ENCODE measurements at places on chromosomes 5 and 9. TPM values are rescaled to one million over a fixed set of nuclear protein-coding genes. Genes with fewer than 3 reads are reported as not detected.

Gene FOXD4
- 0.19 TPM for total RNA-seq

Gene GLDC
- total RNA-seq, result 1.8 TPM

Gene OTP
- not detected for total RNA-seq

Gene TMEM171
- total RNA-seq, result not detected

- no peaks in the 10 kb centered on the region for H3K4me1 ChIP-seq
- H3K36me3 ChIP-seq, result no peaks in the 10 kb centered on the region
- no peak for DNase-seq
- H3K4me3 ChIP-seq, result no peak overlapping the region
Measured at GRCh38 chr5:23139338-23140171, 286.4 kb upstream of the CDH12 start.

- no peak for DNase-seq
- no peaks in the 10 kb centered on the region for H3K4me1 ChIP-seq
- no peak overlapping the region for H3K27ac ChIP-seq
- no peaks in the 10 kb centered on the region for H3K27me3 ChIP-seq
Measured at GRCh38 chr9:74576176-74576575, 79.0 kb downstream of the RORB start.

DNA sequence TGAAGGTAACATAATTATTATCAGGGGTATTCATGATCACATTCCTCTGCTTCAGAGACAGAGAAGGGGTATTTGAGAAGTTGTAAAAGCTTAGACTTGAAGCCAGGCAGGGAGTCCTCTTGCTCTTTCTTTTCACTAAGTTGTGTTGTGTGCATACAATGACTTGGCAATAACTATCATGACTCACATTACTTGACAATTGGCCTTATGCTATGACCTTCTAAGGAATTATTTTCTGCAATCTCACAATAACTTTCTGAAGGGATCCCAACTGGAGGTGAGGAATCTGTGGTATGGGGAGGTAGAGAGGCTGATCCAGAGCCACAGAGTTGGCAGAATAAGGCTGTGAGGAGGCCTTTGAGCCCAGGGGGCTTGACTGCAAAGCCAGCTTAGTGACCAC is 622.3 kb downstream of the MTRR start:
- no peak overlapping the region for H3K4me3 ChIP-seq
- no peak for DNase-seq
- H3K36me3 ChIP-seq, result peaks cover 3% of the 10 kb centered on the region

- H3K4me1 ChIP-seq, result peaks cover 22% of the 10 kb centered on the region
- peak overlapping the region; percentile 90 for H3K27ac ChIP-seq
- peaks cover 2% of the 10 kb centered on the region for H3K27me3 ChIP-seq
- DNase-seq, result peak; percentile 86
- H3K4me3 ChIP-seq, result peak overlapping the region; percentile 72
- no peaks in the 10 kb centered on the region for H3K36me3 ChIP-seq
Measured at GRCh38 chr5:1536322-1536845, 12.6 kb upstream of the LPCAT1 start.

DNA sequence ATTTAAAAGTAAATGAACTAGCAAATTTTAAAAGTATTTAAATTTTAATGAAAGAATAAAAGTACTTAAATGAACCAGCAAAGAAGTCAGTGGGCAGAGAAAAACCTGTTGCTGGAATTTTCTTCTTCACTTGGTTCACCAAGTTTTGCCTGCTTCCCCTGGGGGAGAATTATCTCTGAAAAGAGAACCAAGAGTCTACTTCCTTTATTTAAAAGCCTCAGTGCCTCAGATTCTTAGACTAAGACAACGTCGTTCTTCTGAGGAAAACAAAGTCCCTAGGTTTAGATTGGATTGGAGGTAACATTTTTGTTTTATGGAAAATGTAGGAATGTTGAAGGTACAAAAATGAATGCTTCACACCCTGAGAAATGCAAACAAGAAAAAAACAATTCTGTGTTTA is 7.4 kb upstream of the KLF4 start:
- no peaks in the 10 kb centered on the region for H3K36me3 ChIP-seq
- H3K27me3 ChIP-seq, result peaks cover 28% of the 10 kb centered on the region
- no peak overlapping the region for H3K27ac ChIP-seq

GRCh38 chr9:101083448-101084202 is 55.1 kb downstream of the PLPPR1 start:
- no peak overlapping the region for H3K27ac ChIP-seq
- no peaks in the 10 kb centered on the region for H3K27me3 ChIP-seq
- no peaks in the 10 kb centered on the region for H3K4me1 ChIP-seq
- no peak for DNase-seq
- H3K4me3 ChIP-seq, result no peak overlapping the region

DNA sequence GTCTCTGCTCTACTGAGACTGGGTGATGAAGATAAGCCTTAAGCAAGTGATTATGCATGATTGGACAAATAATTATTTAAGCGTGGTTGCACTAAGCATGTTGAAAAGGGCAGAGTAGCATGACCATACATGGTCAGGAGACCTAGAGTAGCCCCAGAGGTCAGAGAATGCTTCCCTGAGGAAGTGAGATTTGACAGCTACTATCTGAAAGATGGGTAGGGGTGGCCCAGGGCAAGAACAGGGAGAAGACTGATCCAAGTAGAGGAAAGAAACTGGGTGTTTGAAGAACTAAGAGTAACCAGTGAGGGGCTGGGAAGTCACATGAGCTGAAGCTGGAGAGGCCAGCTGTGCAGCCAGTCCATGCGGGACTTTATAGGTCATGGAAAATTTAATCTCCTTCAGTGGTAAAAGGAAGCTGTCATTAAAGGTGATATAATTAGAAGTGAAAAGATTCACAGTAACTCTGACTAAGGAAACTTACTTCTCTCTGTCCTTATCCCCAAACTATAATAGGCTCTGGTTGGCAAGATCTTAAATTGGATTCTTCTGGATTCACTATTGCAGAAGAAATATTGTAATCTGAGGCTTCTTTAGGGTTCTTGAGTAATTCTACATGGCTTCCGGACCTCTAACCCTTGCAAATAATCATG is 35.2 kb downstream of the YIPF5 start:
- H3K27ac ChIP-seq, result no peak overlapping the region
- H3K4me1 ChIP-seq, result no peaks in the 10 kb centered on the region
- H3K36me3 ChIP-seq, result no peaks in the 10 kb centered on the region
- H3K27me3 ChIP-seq, result peaks cover 1% of the 10 kb centered on the region

DNA sequence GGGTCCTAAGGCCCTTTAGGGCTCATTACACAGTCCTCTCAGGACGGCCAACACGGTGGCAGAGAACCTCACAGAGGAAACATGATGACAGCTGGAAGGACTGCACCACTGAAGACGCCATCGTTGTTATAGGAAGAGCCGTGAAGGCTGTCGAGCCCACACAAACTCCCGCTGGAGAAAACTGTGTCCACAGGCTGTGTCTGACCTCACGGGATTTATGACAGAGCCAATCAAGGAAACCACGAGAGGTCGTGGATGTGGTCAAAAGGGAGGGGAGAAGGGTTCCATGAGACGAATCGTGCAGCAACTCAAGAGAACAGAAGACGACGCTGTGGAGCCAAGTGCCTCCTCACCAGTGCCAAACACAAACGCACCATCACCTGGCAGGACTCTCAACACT is 12.2 kb downstream of the QSOX2 start:
- H3K27me3 ChIP-seq, result no peaks in the 10 kb centered on the region
- H3K36me3 ChIP-seq, result peaks cover 28% of the 10 kb centered on the region
- DNase-seq, result peak; percentile 31
- H3K4me1 ChIP-seq, result peaks cover 36% of the 10 kb centered on the region
